Right lung (tissue), 10 donors: ENCODE measurements at places on chromosomes 13 and 19. TPM values are rescaled to one million over a fixed set of nuclear protein-coding genes. Genes with fewer than 3 reads are reported as not detected.

- peak; percentile 48 for DNase-seq
Measured at GRCh38 chr19:44657211-44657921, 13.7 kb downstream of the PVR start.

DNA sequence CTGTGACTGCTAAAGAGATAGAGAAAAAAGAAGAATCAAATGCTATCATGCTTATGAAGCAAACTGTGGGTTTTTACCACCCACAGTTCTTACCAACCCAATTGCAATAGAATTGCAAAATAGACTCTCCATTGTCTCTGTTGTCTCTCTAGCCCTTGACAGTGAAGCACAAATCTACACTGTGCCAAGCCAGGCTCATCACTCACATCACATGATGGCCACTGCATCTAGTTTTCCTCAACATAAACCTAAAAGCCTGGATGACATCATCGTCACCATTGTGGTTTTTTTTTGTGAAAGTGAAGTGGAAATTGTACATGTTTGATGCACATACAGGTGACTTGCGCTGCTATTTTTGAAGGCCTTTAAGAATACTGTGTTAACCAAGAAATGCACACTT is 56.1 kb downstream of the KL start:
- DNase-seq = no peak

SLC6A16 gene
- polyA plus RNA-seq = 4.2 TPM

GDF15 gene
- polyA plus RNA-seq = 43.4 TPM

GRCh38 chr19:50850738-50851137 is 4.0 kb upstream of the KLK3 start:
- DNase-seq = no peak
